NCI-H187 treated with DMSO at 0.1 percent for 48 hours (cell line): ENCODE measurements at places on chromosomes 5 and 9.

DNA sequence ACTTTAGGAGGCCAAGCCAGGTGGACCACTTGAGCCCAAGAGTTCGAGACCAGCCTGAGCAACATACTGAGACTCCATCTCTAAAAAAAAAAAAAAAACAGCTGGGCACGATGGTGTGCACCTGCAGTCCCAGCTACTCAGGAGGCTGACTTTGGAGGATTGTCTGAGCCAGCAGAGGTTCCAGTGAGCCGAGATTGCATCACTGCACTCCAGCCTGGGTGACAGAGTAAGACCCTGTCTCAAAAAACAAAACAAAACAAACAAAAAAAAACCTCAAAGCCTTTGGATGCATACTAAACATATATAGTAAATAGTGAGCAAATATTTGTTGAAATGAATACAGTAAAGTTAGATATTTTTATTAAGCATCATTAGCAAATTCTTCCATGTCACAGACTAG lies 5.3 kb downstream of the SLC35D2 start:
- no peak for DNase-seq

GRCh38 chr9:92278110-92278509 lies 15.4 kb downstream of the IARS1 start:
- DNase-seq: no peak

GRCh38 chr5:75964008-75964407 lies 119.2 kb upstream of the SV2C start:
- no peak for DNase-seq

DNA sequence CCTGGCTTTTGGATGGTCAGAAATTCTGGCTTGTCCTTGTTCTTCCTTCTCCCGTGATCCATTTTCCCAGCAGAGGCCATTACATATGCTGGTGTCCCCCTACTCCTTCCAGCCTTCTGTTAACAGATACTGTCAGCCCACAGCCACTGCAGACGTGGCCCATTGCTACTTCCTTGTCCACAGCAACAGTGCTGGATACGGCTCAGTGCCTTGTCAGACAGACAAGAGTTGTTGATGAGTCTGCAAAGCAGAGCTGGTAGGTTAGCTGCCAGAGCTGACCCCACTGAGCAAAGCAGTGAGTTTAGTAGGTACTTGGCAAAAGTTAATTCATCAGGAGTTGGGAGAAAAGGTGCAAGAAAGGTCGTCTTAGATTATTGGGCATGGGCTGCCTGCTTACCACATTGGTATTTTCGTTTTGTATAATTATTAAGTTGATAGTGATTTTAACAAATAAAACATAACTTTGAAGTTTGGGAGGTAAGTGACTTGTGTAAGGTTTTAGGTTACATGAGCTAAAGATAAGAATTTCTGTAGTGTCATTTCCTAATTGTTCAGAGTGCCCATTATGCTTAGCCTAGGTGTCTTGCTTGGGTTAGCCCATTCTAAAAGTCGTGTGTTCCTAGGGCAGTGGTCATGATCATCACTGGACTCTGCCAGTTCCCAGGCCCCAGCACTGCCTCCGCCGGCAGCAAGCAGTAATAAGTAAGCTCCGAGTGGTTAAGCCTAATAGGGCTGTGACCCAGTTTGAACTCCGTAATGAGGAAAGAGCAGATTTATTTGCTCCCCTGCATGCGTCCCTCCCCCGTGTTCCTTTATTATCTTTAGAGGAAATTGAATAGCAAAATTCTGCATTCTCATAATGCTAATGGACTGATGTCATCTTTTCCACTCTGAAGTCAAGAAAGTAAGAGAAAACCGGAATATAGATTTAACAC lies 292.0 kb downstream of the FANCC start:
- DNase-seq: no peak

DNA sequence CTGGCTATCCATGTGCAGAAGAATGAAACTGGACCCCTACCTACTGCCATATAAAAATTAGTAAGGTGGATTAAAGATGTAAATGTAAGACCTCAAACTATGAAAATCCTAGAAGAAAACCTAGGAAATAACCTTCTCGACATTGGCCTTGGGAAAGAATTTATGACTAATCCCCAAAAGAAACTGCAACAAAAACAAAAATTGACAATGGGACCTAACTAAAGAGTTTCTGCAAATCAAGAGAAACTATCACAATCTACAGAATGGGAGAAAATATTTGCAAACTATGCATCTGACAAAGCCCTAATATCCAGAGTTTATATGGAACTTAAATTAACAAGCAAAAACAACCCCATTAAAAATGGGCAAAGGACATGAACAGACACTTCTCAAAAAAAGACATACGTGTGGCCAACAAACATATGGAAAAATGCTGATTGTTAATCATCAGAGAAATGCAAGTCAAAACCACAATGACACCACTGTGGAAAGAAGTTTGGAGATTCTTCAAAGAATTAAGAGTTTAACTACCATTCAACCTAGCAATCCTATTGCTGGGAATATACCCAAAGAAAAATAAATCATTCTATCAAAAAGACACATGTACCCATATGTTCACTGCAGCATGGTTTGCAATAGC lies 98.5 kb downstream of the NR3C1 start:
- DNase-seq: no peak

GRCh38 chr5:102277144-102277543 lies 18.9 kb downstream of the SLCO4C1 start:
- no peak for DNase-seq

DNA sequence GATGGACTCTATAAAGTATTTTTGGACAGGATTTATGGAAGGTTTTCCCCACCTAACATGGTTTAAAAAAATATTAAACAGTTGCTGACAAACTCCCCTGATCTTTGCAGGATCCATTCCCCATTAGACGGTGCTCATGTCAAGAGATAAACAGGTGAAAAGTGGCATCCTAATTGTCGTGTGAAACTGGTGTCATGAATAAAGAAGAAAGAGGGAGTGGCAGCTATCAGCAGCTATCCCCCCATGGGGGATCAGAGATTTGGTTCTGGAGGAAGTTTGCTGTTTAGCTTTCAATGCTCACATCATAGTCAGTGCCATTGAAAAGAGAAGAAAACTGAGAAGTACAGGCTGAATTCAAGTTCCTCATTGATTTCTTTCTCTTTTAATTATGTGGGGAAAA lies 329.3 kb upstream of the BRINP1 start:
- DNase-seq: no peak

DNA sequence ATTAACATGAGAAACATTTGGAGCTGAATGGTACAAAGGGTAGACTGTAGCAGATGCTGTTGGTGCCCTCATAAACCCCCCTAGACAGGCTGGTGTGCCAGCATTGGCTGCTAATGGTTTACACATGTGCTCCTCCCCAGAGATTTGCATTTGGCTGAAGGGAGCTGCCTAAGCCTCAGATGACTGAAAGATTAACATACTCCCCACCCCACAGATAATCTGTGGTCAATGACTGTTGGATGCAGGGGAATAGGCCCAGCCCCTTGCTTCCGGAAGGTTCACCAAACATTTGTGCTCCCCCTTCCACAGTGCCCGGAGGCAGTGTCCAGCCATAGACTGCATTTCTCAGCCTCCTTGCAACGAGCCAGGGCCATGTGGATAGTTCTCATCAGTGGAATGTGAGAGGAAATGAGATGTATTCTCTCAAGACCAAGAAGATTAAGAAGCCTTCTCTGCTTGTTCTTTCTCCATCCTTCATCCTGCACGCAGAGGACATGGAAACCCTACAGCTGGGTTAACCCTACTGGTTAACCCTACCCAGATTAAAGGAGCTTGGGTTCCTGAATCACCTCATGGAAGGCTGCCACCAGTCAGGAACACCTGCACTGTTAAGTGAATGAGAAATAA lies 79.6 kb downstream of the PHAX start:
- DNase-seq: no peak
